ENCODE measurements at places on chromosomes 7 and 10.

- no peak for DNase-seq
These were observed 170.2 kb upstream of the HABP2 start for GRCh38 chr10:113382691-113383090.

- no peak for DNase-seq
These were observed 36.6 kb downstream of the ABCB5 start for GRCh38 chr7:20651960-20652544.

DNA sequence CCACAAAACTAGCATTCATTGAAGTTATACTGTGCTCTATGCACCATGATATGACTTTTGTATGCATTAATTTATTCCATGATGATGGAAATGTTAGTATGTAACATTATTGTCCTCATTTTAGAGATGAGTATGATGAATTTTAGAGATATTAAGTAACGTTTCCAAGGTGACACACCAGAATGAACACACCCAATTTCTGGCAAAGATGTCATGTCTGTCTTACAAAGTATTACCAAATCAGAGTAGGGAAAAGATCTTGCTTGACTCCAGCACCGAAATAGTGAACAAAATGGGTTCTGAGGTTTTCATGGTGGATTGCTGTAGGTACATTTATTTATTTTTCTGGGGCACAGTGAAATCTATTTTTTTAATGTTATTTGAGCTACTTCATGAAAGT is 33.8 kb upstream of the COL1A2 start:
- DNase-seq: no peak

- no peak for DNase-seq
These were observed 183.7 kb downstream of the CACNB2 start for GRCh38 chr10:18323916-18324315.

DNA sequence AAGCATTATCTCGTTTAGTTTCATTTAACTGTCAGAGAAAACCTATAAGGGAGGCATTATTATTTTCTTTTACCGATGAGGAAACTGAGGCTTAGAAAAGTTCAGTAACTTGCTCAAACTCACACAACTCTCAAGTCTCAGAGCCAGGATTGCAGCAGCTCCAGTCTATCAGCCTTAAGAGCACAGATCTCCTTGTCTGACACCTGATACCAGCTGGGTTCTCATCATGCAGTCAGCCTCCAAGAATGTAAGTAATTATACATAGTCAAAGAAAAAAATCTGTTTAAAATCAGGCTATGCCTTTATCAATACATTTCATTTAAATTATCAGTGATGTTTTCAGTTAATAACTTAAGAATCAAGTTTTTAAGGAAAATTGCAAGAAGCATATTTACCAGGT is 236.6 kb upstream of the TCF7L2 start:
- DNase-seq: no peak

- no peak for DNase-seq
These were observed 197.3 kb upstream of the PPP2R2D start for GRCh38 chr10:131703541-131703940.

DNA sequence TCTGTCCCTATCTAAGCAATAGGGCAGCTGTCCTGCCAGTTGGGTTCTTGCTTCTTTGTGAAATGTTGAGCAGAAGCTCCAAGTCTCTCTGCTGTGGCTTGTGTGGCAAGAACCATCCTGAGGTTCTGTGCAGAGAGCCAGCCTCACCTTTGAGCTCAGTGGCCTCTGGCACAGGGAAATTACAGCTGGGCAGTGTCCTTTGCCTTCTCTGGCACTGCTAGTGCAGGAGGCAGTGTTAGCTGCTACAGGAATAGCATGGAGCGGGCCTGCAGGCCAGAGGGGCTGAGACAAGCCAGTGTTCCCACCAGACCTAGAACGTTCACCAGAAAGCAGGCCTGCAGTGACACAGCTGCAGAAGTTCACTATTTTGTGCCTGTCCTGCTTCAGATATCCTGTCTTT is 1.8 kb downstream of the PRXL2A start:
- DNase-seq: no peak

DNA sequence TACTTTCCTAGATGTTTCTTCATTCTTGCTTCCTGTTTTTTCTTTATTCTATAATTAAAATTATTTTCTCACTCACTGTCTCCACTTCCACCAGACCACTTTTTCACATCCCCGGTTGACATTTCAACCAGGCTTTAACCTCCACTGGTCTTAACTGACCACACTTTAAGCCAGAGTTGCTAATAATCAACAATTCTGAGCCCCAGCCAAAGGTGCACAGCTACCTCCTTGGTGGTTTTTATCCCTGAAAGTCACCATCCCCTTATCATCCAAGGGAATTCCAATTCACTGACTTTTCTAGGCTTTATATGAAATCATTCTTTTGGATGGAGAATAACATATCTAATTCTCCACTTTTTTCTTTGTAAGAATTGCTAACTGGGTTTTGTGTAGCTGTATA is 138.9 kb downstream of the FRMD4A start:
- no peak for DNase-seq

GRCh38 chr7:44112231-44112996 is 8.3 kb downstream of the AEBP1 start:
- DNase-seq: no peak

GRCh38 chr10:62842983-62843382 is 26.8 kb upstream of the EGR2 start:
- no peak for DNase-seq

DNA sequence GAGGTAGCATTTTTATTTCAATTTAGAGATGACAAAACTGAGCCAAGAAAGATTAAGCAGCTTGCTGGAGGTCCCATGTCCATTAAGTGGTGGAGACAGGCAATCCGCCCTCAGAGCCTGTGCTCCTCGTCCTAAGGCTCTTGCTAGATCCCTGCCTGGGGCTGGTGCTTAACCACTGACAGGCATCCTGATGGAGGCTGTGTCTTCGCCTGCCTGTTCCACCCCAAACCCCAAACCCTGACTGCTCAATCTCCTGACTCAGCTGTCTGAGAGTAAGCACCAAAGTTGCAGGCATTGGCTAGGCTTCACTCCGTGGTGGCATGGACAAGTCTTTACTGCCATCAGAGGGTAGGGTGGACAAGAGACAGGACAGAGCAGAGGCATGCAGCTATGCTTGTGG is 209.4 kb downstream of the POU6F2 start:
- no peak for DNase-seq

- no peak for DNase-seq
These were observed 95.2 kb downstream of the PHTF2 start for GRCh38 chr7:77893813-77894212.

DNA sequence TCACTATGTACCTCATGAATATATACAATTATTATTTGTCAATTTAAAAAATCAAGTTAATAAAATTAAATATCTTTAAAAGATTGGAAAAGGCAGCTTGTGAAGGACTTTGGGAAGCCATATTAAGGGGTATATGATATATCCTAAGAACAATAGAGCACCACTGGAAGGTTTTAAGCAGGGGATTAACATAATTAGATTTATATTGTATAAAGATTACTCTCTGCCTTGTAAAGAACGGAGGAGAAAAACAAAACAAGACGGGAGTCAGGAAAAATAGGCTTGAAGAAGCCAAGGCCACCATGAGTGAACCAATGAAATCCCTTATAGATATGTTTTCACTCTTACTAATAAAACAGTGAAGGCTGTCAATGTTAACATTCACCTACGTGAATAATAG is 11.1 kb upstream of the CNNM1 start:
- no peak for DNase-seq

- no peak for DNase-seq
These were observed 29.1 kb downstream of the ZC3HC1 start for GRCh38 chr7:130022115-130022514.

GRCh38 chr7:4208086-4208485 is 474.0 kb upstream of the FOXK1 start:
- DNase-seq: no peak

DNA sequence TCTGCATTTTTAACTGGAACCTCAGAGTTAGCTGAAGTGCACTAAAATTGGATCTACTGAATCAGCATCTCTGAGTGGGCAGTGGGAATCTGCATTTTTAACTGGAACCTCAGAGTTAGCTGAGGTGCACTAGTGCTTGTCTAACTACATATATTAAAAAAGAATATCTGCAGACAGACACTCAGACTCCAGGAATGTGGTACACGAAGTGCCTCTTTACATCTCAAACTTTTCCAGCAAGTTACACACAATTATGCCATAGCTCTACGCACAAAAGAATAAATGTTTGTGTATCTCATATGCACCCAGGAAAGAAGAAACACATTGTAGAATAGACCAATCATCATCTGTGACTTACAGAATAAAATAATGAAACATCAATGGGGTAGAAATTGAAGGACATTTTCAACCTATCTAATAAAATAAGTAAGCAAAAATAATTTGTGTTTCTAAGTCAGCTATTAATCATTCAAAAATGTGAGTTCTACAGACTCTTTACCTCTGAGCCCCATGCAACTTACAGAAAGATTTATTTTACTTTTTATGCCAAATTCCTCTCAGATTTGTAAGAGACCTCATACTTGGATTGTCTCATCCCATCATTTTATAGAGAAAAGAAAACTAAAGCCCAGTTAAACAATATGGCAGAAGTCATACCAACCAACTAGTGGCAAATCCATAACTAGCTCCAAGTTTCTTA is 28.3 kb downstream of the PPP1R3A start:
- no peak for DNase-seq

GRCh38 chr10:71127104-71127503 is 85.3 kb upstream of the UNC5B start:
- no peak for DNase-seq

DNA sequence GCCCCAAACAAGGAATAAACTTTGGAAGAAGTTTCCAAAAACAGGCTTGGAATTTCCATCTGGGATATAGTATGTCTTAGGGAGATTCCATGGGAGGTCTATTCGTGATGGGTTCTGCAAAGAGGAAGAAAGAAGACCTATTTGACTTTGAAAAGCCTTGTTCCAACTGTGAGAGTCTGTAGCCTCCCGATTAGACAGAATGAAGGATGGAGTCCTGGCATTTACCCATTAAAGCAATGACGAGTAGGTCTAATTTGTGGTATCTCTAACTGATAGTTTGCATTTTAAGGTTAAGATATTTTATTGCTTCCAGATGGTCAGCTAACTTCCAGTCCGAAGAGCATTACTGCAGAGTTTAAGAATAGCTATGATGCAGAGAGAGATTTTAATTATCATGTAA is 19.5 kb upstream of the GALNT17 start:
- no peak for DNase-seq

DNA sequence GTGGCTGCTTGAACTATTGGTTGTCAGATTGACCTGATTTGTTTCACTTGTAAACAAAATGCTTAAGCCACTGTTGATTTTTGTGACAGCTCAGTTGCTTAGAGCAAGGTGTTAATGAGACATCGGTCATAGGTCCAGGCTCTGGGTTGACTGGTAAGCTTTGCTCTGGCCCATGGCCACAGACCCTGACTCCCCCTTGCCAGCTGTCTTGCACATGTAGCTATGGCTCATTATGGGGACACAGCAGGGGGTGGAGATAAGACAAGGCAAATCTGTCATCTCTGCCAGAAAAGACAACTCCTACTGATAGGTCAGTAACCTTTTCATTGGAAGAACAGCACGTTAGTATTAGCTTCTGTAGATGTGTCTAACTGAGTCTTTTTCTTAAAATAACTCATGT is 95.3 kb downstream of the KAT6B start:
- no peak for DNase-seq

- no peak for DNase-seq
These were observed 774.1 kb upstream of the IGFBP3 start for GRCh38 chr7:46695051-46695708.

DNA sequence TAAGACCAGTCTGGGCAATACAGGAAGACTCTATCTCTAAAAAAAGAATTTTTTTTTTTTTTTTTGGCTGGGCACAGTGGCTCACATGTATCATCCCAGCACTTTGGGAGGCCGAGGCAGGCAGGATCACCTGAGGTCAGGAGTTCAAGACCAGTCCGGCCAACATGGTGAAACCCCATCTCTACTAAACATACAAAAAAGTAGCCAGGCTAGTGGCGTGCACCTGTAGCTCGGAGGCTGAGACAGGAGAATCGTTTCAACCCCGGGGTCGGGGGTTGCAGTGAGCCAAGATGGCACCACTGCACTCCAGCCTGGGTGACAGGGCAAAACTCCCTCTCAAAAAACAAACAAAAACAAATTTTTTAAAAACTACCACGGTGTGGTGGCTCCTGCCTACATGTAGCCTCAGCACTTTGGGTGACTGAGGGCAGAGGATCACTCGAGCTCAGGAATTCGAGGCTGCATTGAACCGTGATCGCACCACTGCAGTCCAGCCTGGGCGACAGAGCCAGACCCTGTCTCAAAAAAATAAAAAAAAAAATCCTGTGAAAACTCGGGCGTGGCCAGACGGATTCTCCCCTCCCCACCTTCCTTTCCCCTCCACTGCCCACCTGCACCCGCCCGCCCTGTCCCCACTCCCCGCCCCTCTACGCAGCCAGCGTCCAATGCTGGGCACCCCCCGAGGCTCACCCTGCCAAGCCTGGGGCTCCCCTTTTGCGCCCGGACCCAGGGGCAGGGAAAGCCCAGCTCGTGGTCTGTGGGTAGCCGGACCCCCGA is 745 bp upstream of the ORAI2 start:
- DNase-seq: no peak

GRCh38 chr7:134730411-134730829 is 49.0 kb upstream of the CALD1 start:
- DNase-seq: no peak

DNA sequence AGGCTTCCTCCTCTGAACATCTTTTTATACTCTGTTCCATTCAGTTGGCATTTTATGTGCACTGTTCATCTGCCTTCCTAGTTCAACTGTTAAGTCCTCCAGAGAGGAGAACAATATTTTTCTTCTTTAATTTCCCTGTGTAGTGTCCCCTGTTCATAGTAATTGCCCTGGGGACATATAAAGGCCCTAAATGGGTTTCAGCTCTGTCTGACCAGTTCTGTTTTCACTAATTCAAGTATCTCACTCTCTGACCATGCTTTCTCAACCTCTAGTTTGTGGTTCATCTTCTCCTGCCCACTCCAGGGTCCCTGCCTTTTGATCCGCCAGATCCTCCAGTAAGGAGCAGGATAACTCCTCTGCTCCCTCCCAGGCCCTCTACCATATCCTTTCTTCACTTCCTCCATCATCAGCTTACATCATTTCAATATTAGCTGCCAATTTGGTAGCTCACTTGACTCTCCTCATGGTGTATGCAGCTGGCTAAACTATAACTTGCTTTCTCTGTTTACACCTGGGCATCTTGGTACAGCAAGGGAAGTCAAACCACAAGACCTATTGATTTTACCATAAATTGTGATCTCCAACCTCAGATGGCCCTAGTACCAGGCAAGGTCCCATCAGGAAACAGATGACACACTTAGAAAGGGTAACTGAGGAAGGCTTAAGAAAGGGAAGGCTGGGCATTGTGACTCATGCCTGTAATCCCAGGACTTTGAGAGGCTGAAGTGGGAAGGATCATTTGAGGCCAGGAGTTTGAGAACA is 17.7 kb upstream of the C10orf67 start:
- no peak for DNase-seq

- DNase-seq: no peak
These were observed 223.4 kb downstream of the ELFN1 start for GRCh38 chr7:1893451-1893850.

GRCh38 chr7:92749327-92749755 is 87.0 kb downstream of the CDK6 start:
- DNase-seq: no peak

Data from right renal cortex interstitium (tissue), 3 donors.